HuH-7 (cell line): ENCODE measurements at places on chromosomes 4 and X.

- DNase-seq = no peak
These were observed 46.4 kb upstream of the GATB start for GRCh38 chr4:151807220-151807619.

GRCh38 chr4:85860066-85860740 lies 385.3 kb downstream of the ARHGAP24 start:
- DNase-seq = no peak

DNA sequence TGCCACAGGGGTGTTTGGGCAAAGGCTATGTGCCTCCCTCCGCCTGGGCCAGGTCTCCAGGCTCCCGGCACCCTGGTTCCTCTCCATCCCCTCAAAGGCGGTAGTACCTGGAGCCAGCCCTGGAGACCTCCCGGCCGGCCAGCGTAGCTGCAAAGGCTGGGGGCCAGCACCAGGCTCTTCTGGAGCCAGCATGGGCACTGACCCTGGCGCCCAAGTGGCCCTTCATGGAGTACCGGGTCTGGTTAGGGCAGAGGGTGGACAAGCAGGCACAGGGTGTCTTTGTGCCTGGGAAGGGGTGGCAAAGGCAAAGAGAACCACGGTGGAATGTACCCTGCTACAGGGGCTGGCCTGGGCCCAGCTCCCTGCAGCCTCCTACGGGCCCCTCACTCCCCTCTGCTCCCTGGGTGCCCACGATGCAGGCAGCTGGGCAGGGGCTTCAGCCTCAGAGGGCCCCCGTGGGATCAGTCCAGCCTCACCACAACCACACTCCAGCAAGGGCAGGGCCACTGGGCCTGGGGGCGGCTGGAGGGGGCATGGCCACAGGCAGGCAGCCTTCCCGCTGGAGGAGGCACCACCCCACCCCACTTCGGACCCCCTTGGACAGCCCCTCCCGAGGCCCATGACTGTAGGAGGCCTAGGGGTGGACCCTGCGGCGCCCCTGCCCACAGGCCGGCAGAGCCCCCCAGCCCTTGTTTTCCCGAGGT lies 112.9 kb upstream of the NKX1-1 start:
- DNase-seq = no peak

DNA sequence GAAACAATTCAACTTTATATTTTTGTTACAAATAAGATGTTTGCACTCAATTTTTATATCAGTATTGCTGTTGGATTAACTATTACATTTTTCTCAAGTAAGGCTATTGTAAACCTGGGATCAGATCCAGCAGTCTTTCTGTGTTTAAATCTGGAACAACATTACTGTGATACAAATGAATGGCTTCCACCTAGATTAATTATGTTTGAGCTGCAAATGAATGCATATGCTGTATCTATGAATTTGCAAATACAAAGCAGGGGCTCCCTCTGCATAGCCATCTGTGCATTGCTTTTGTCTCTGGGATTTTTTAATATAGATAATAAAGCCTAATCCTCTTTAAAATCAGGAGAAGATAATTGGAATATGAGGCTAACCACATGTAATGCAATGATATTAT lies 69.8 kb upstream of the NEIL3 start:
- no peak for DNase-seq

DNA sequence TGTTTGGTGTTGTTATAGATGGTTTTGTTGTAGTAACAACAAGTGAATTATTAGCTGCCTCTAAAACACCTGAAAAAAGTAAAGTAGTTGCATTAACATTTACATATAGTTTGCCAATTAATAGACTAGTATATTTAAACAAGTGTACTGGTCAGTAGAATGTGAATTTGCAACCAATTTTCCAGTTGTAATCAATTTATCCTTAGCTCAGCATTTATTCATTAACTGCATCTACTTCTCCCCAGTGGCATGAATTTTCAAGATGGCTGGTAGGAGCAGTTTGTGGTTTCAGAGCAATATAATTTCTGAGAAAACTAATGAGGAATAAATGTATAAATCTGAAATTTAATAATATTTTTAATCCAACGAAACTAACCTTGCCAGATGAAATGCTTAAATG lies 37.9 kb downstream of the EMCN start:
- DNase-seq = no peak

GRCh38 chr4:135605076-135605475 lies 1403.5 kb upstream of the PABPC4L start:
- no peak for DNase-seq

GRCh38 chr4:101005659-101006058 lies 341.7 kb downstream of the PPP3CA start:
- DNase-seq = no peak

DNA sequence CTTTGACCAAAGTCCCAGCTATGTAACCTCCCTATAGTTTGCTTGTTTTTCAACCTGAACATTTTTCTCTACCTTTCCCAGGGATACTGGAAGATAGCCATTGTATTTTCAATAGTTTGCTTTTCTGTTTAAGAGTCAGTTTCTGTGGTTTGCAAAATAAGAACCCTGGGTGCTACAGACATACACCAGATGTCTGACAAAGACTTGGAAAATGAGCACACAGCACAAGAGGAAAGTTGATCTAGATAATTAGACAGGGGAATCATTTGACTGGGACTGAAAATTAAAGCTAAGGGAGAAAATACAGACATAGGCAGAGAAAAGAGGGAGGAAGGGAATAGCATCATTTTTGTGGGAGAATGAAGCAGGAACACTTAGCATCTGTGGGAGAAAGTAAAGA lies 218.3 kb upstream of the CNKSR2 start:
- DNase-seq = no peak

GRCh38 chr4:54140287-54140686 lies 40.3 kb downstream of the GSX2 start:
- DNase-seq = no peak

DNA sequence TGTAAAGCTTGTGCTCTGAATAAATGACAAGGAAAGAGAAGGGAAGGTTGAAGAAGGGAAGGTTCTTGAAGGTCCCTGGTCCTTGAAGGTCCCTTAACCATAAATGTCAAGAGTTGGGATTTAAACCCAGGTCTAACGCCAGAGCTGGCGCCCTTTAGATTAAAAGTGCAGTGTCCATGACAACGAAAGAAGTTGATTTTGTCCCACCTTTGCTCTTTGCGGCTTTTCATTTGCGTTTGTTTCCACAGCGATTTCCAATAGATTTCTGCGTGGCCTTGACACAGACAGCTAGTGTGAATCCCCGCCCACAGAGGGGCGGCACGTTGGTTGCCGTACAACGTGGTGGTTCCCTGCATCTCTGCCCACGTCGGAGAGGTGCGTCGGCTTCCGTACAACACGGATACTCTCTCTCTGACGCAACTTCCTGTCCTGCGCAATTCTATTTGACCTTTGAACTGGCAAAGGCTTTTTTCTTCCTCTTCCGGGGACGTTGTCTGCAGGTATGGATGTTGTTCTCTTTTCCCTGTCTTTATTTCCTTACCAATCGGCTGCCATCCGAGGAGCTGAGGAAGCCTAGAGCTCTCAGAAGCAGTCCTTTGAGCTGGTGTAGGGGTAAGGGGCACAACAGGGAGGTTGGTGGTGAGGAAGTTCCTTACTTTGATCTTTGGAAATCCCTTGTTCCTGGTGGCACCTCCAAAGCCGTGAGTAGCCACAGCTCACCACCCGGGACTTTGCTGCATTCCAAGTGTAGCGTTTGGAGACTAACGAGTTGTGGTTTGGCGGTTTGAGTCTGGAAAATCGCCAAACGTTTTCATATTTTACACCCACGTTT lies at the start of gene RPL34:
Gene RPL34 (plus strand): TSS at position 476 of the 832 bp plus-strand sequence. CDS start 1,384 bp downstream, outside the sequence.
- DNase-seq = peak; percentile 60

DNA sequence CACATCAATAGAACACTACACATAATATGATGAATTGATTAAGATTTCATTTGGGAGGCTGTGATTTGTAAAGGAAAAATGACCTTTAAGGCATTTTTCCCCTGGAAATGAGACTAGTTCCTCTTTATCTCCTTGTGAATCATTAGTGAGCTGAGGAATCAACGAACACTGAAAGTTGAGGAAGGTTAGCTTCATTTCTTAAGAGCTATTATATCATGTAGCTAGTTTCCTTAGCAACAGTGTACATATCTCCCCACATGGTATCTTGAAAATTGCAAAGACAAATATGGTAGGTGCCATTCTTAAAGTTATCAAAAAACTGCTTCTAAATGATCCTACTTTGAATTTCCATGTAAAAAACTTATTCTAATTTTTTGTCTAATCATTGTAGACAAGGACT lies 127.5 kb upstream of the NRK start:
- no peak for DNase-seq

GRCh38 chrX:1351981-1352714 lies 15.6 kb downstream of the IL3RA start:
- no peak for DNase-seq

- no peak for DNase-seq
These were observed 544.3 kb upstream of the CNKSR2 start for GRCh38 chrX:20829665-20830491.

- DNase-seq = no peak
These were observed 184.0 kb downstream of the ARHGAP24 start for GRCh38 chr4:85658766-85659439.

- DNase-seq = no peak
These were observed 184.9 kb downstream of the RAPGEF2 start for GRCh38 chr4:159287767-159288166.

GRCh38 chrX:72314881-72315280 lies 9.2 kb upstream of the CITED1 start:
- no peak for DNase-seq

DNA sequence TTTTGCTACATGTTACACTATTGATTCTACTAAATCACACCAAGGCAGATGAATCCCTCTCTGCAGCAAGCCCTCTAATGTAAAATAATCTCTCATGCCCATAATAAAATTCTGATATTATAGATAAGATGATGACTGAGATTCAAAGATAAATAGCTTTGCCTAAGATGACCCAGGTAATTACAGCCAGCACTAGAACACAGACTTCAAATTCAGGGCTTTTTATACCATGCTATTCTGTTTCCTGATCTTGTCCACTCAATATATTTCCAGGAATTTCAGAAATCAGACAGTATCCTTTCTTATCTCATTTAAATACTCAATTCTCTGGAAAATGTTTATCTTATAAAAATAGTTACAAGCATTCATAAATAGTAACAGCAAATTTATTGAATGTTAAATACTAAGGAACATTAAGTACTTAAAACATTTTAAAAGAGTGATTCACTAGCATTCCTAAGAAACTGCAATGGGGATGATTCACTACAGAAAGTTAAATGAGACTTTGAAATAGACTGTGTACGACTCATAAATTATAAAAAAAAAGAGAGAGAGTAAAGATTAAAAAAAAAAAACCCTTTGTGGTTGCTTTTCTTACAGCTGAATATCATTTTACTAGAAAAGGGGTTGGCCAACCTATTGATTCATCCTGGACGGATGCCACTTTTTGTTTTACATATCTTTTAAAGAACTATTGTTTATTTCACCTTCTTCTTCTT lies 45.8 kb upstream of the IL21 start:
- no peak for DNase-seq

- DNase-seq = no peak
These were observed 75.3 kb downstream of the DHRSX start for GRCh38 chrX:2425286-2426071.

DNA sequence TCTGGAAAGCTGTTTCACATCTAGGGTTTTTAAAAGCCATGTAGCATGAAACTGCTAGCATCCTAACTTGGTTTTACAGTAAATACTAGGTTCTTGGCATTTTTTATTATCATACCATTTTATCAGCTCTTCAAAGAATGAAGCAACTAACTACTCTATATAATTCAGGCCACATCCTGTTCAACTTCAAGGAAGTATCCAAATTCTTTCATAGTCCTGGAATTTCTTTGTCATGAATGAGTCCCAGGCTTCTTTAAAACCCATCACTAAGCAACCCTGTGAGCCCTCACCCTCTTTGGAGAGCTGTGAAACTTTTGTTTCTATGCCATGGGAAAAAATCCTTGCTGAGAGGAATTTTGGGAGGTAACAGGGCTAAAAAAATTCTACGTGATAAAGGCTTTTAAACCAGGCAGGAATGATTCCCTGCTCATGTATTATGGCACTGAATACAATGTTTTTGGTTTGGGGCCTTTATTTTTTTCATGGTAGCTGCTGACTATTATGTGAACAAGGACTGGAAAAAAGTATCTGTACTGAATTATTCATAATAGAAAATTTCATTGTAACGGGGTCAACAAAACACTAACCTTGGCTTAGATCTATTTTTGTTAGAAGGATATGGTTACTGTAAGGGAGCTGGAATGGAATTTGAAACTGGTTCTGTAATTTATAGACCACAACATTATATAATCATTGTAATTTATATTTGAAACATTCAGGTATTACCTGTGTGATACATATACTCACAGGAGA lies 164.9 kb downstream of the DCTD start:
- DNase-seq = no peak

GRCh38 chrX:65831268-65831667 lies 163.8 kb downstream of the MSN start:
- DNase-seq = no peak

DNA sequence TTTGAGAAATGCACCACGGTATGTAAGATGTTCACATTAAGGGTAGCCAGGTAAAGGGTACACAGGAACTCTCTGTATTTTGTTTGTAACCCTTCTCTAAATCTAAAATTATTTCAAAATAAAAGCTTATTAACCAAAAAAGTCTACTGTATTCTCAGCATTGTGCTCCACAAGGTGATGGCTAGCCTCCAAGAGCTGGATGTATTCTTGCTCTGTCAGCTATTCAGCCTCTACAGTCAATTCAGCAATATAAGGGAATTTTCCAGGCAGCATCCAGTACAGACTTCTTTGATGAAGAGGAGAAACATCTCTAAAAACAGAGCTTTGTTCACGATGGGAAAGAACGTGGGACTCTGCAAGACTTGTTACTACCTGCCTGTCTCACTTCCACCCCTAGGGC lies 63.5 kb upstream of the MAOA start:
- no peak for DNase-seq

- no peak for DNase-seq
These were observed 145.8 kb upstream of the AGA start for GRCh38 chr4:177587989-177588388.

- no peak for DNase-seq
These were observed 288.7 kb upstream of the CTSO start for GRCh38 chr4:156242390-156242789.

- peak; percentile 56 for DNase-seq
These were observed at the start of gene RADX for GRCh38 chrX:106611679-106612392. Gene RADX (plus strand): TSS chrX:106611978. CDS start chrX:106612081, 103 bp downstream.

- DNase-seq = no peak
These were observed 902.6 kb downstream of the C4orf33 start for GRCh38 chr4:129998436-129999150.

- DNase-seq = no peak
These were observed 37.7 kb upstream of the C4orf17 start for GRCh38 chr4:99473131-99473530.

DNA sequence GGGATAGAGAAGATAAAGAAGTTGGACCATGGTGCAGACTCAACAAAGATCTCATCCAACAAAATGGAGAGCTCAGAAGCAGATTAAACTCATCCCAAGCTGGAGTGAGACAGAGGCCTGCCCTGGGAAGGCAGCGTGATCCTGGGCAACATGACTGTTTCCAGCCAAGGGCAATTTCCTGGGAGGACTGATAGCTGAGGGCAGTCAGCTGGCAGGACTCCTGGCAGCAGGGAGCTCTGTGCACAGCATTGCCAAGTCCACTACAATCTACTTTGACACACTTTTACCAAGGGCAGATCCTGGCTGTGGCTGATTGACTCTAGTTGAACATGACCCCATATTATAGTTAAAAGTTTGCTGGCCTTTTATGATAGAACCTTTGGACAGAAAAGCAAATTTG lies 357.3 kb upstream of the RASGEF1B start:
- DNase-seq = no peak

GRCh38 chrX:71996136-71996535 lies 85.5 kb downstream of the NHSL2 start:
- DNase-seq = no peak

GRCh38 chrX:2320580-2321327 lies 180.0 kb downstream of the DHRSX start:
- peak; percentile 44 for DNase-seq
